Inflammatory macrophage (primary cell): ENCODE measurements at places on chromosomes 13 and 19.
A peak's percentile ranks its signal among the peaks of the same experiment; 100 is the strongest.

DNA sequence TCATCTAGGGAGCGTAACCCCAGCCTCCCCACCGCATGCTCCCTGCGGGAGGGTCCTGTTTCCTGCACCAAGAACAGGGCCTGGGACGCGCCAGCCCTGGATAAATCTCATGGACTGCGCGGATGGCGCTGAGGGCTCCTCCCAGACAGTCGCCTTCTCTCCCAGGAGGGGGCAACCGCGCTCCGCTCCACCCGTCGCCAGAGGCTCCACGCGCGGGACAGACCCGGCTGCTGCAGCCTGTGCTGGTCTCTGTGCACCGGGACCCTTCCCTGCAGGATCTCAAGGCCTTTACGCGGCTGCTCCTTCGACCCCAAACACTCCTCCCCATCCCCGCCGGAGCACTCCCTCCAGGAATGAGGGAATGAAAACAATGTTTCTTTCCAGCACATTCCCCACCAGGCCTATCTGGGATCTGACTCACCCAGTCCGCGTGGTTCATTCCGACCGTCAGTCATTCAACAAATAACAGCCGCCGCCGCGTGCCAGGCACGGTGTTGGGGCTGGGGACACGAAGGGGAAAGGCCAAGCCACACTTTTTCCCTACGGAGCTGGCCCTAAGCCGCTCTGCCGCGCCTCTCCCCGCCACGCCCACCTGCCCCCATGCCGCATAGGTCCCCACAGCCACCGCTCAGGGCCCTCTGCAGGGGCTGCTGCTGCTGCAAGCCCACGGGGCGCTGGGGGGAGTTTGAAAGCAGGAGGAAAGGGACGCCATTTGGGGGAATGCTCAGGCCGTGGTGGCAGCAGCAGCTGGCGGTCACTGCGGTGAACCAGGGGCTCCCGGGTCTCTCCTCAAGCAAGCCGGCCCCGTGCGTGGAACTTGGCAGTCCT, 6.0 kb downstream of the PNMA8B start:
- peak; percentile 47 for DNase-seq

DNA sequence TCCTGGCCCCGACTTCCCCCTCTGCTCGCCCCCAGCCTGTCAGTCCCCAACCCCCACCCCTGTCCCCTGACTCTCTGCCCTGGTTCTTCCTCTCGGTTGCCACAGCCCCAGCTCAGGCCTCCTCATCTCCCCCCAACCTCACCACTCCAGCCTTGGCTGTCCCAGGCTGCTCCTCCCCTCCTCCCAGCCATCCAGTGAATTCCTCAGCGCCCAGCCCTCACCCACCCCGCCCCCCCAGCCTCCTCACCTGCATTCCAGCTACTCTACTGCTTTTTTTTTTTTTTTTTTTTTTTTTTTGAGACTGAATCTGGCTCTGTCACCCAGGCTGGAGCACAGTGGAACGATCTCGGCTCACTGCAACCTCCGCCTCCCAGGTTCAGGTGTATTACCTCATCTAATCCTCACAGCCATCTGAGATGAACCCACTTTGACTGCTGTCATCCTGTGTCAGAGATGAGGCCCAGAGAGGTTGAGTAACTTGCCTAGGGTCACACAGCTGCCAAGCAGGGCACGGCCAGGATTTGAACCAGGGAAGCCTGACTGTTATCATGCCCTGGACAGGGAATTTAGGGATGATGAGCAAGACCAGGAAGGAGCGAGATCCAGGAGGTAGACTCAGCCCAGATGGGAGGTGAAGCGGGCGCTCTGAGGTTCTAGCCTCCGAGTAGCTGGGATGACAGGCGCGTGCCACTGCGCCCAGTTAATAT, 2.6 kb downstream of the SULT2B1 start:
- DNase-seq: no peak

- DNase-seq: no peak
These were observed 1.1 kb upstream of the MED26 start for GRCh38 chr19:16628984-16629691.

DNA sequence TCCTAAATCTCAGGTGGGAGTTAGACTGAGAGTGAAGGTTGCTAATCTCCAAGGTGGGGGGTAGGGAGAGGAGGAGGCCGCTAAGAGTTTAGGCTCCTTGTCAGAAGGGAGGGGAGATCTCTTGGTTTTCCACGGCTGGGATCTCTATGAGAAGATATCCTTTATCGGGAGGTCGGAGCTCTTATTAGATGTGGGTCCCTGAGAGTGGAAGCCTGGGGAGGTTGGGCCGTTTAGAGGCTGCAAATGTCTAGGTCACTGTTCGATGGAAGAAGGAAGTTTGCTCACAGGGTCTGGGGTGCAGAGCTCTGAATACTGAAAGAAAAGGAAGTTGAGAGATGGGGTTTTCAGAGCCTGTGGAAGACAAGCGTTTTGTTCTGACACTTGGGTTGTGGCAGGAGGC, 3.8 kb downstream of the MYADM start:
- peak; percentile 75 for DNase-seq

DNA sequence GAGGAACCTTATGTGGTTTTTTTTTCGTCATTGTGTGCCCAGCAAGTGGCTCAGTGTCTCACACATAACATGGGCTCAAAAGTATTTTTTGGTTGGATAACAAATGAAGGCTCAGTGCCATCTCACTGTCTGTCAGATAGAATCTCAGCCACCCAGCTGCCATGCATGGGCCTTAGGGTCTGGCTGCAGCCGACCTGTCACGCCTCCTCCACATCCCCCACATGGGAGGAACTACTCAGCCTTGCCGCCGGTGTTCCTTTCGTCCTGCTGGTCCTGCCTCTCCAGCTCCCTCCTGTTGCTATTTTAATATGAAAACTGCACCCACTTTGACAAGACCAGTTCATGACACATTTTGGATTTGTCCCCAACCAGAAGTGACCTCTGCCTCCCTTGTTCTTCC, 121.2 kb downstream of the SHISA2 start:
- no peak for DNase-seq

GRCh38 chr13:30744056-30744680, 8.8 kb downstream of the ALOX5AP start:
- DNase-seq: peak; percentile 89
